ENCODE measurements at places on chromosomes 3 and 15.

DNA sequence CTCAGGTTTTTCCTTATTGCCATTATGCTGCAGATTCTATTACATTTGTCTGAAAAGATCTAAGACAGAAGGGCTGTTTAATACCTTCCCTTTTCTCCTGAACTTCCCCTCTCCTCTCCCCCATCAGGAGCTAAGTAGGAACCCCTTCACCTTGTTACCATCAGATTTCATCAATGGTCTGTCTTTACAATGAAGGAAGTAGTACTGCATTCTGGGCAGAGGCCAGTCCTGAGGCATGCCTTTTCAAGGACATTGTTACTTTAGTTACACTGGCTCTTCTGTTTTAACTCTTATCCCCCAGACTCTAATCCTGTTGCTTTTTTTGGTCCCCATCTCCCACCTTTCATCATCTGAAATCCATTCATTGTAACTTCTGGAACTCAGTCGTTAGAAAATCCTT, 8.1 kb downstream of the CTNNB1 start:
- no peak for DNase-seq

DNA sequence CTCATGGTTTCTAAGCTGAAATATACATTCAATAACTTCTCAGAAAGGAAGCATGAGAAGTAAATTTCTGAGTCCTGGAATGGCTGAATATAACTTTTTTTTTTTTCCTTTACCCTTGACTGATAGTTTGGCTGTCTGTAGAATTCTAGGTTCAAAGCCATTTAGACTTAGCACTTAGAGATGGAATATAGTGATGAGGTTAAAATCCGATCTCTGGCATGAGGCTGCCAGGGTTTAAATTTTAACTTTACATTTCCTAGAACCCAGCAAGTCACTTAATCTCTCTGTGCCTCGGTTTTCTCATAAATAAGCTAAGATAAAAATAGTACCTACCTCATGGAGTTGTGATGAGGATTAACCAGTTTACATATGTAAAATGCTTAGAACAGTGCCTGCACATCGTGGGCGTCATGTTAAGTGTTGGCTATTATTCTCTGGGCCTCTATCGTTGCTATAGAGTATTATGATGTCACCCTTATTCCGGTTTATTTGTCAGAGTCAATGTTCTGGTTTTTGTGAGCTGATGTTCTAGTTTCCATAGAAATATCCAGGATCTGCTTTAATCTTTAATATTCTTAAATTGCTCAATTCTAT, 199.8 kb upstream of the TLE3 start:
- no peak for DNase-seq

DNA sequence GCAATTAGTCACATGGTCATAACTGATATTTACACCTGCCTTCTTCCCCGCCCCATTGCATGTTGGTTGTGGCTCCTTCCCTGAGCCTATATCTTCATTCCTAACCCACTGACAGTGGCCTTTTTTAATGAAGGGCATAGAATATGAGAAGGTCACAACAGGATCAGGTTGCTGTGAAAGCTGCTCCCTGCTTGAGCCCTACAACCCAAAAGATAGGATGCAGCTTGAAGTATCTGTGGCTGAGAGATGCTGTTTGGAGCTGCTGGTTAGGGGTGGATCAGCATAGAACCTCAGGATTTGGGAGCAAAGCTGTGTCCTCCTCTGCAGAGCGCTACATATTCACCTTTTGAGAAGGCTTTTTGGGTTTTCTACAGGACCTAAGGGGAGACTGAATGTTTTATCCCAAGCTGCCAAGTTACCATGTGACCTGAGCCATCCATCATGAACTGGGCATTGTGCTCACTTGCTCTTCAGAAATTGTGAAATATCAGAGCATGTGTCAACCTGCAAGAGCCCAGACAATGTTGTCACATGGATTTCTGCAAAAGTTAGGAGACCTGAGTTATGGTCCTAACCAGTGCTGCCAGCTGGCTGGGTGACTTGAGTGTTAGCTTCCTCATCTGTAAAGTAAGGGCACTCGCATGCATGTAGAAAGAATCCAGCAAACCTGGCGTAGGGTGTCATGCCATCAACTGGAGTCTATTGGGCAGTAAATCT, 49.8 kb upstream of the ARL8B start:
- no peak for DNase-seq

DNA sequence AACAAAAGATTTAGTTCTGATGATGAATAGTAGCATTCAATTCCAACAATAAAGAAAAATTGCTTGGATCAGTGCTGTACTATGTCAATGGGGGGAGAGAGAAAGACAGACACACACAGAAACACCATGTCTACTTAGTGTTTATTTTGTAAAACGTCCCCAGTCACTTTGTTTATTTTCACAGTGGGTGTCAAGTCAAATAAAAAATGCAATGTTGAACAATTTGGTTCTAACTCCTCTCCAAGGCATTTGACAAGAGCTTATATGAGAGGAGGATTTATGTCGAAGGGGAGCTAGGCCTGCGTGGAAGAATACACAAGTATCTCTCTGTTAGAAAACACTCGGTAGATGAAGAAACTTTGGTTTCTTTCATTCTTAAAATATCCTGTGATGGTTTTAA, 201.7 kb upstream of the SLC2A2 start:
- DNase-seq: no peak

DNA sequence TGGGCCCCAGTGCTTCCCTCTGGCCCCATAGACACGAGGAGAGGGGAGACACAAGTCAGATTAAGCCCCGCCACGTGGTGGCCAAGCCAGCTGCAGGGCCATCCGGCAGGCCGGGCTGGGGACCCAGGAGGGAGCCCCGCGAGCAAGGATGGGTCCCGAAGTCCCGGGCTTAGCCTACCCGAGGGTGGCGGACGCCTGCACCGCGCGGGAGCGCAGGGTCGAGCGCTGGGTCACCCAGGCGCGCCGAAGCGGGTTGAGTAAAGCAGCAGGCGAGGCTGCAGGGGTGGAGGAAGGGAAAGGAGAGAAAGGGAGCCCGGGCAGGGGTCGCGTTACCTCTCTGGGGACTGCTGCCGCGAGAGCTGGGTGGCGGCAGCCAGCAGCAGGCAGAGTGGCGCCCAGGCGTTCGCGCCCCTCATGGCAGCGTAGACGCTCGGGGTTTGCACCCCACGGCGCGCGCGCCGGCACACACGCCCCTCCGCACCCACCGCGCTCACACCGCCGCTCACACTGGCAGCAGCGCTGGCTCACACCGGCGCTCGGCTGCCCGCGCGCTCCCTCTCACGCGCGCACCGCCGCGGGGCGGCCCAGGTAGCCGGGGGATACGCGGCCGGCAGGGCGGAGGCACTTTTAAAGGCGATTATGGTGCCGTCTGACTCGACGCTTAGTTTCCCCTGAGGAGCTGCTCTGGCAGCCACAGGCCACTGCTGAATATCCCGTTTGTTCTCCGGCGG, at the start of gene PCOLCE2:
TSS of gene PCOLCE2 (minus strand) at position 603 of the 731 bp plus-strand sequence. CDS start at position 416, 187 bp downstream.
- no peak for DNase-seq

DNA sequence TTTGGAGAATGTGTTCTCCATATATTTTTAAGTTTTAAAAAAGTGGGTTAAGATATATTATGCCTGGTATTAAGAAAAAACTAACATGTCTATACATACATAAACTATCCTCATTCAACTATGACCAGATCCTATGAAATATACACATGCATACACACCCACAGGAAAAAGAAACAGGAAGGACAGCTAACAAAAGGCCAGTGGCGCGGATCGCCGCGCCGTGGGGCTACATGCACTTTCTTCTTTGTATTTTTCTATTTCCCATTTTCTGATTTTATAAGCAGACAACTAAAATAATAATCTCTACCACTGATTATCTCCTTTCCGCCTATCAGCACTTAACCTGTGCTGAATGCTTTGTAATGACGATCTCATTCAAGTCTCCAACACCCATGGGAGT, 160.1 kb downstream of the OR4M2 start:
- DNase-seq: no peak

- DNase-seq: no peak
Measured at GRCh38 chr3:194565597-194566190, 67.5 kb downstream of the TMEM44 start.
